Tibial artery (tissue), 4 donors: ENCODE measurements at places on chromosomes 12 and 14.

- H3K4me3 ChIP-seq, result no peak overlapping the region
- H3K36me3 ChIP-seq, result no peaks in the 10 kb centered on the region
- no peaks in the 10 kb centered on the region for H3K27me3 ChIP-seq
- no peak for DNase-seq
These were observed 129.8 kb downstream of the PIK3C2G start for GRCh38 chr12:18391151-18391550.

- no peaks in the 10 kb centered on the region for H3K27me3 ChIP-seq
- DNase-seq, result no peak
- H3K4me3 ChIP-seq, result no peak overlapping the region
- no peaks in the 10 kb centered on the region for H3K4me1 ChIP-seq
- no peak overlapping the region for H3K27ac ChIP-seq
- no peaks in the 10 kb centered on the region for H3K36me3 ChIP-seq
These were observed 325.0 kb upstream of the TBX3 start for GRCh38 chr12:115008929-115009328.

DNA sequence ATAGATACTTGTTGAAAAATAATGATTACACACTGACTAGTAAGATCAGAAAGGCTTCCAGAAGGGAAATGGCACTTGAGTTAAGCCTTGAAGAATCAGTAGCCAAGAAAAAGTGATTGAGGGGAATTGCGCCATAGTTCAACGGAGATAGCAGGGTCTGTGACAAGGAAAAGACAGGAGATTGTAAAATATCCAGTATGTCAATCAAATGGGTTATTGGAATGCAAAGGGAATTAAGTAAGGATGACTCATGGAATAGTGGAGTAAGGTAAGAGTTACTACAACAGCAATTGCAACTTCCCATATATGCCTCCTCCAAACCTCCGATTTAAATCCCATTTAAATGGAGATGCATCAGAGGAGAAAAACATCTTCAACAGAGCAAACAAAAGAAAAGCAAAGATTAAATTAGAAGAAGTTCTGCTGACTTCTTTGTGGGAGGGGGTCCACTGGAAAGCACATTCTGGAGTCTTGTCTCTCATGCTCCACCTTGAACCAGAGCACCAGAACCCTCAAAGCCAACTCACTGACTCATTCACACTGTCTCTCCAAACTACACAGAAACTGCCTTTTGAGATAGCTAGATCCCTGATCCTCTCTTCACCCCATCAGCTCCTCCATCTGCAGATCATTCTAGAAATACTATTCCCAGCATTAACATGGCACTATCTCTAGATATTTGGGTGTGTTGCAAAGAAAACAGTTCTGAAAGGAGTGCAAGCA, 138.2 kb downstream of the NUAK1 start:
- no peak overlapping the region for H3K4me3 ChIP-seq
- no peak overlapping the region for H3K27ac ChIP-seq
- no peaks in the 10 kb centered on the region for H3K36me3 ChIP-seq
- H3K4me1 ChIP-seq, result no peaks in the 10 kb centered on the region

GRCh38 chr14:104334424-104335161, 196.2 kb downstream of the KIF26A start:
- H3K27me3 ChIP-seq, result no peaks in the 10 kb centered on the region
- no peak overlapping the region for H3K27ac ChIP-seq

GRCh38 chr12:12606781-12607589, 4.7 kb upstream of the CREBL2 start:
- no peaks in the 10 kb centered on the region for H3K36me3 ChIP-seq
- no peaks in the 10 kb centered on the region for H3K4me1 ChIP-seq
- H3K27ac ChIP-seq, result no peak overlapping the region
- no peaks in the 10 kb centered on the region for H3K27me3 ChIP-seq
- DNase-seq, result no peak

DNA sequence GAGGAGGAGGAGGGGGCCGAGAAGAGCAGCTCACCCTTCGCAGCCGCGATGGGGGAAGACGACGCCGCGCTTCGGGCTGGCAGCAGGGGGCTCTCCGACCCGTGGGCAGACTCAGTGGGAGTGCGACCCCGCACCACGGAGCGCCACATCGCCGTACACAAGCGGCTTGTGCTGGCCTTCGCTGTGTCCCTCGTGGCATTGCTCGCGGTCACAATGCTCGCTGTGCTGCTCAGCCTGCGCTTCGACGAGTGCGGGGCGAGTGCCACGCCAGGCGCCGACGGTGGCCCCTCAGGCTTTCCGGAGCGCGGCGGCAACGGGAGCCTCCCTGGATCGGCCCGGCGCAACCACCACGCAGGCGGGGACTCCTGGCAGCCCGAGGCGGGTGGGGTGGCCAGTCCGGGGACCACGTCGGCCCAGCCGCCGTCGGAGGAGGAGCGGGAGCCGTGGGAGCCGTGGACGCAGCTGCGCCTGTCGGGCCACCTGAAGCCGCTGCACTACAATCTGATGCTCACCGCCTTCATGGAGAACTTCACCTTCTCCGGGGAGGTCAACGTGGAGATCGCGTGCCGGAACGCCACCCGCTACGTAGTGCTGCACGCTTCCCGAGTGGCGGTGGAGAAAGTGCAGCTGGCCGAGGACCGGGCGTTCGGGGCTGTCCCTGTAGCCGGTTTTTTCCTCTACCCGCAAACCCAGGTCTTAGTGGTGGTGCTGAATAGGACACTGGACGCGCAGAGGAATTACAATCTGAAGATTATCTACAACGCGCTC, 745 bp downstream of the TRHDE start:
- peak overlapping the region; percentile 54 for H3K4me3 ChIP-seq
- H3K36me3 ChIP-seq, result no peaks in the 10 kb centered on the region
- DNase-seq, result peak; percentile 60
- peak overlapping the region; percentile 82 for H3K27ac ChIP-seq

DNA sequence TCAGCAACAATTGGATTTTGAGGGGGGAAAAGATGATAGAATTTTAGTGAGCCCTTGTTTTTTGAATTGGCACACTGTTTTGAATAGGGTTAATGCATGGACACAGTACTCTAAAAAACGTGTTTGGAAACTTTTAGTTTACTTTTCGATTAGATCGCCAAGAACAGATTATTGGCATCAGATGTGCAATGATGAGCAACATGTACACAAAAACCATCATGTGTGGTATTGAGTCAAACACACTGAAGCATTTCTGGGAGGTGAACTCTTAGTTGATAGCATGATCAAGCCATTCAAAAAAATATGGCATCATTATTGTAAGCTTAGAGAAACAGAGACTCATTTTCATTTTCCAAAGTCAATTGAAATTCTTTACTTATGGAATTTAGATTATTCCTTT, 329.2 kb downstream of the ADAMTS20 start:
- no peaks in the 10 kb centered on the region for H3K4me1 ChIP-seq
- no peak overlapping the region for H3K27ac ChIP-seq
- no peaks in the 10 kb centered on the region for H3K27me3 ChIP-seq
- no peak for DNase-seq
- H3K4me3 ChIP-seq, result no peak overlapping the region

GRCh38 chr12:44846826-44847225, 29.3 kb downstream of the NELL2 start:
- H3K27me3 ChIP-seq, result no peaks in the 10 kb centered on the region
- H3K4me1 ChIP-seq, result no peaks in the 10 kb centered on the region
- no peak overlapping the region for H3K27ac ChIP-seq
- H3K4me3 ChIP-seq, result no peak overlapping the region

DNA sequence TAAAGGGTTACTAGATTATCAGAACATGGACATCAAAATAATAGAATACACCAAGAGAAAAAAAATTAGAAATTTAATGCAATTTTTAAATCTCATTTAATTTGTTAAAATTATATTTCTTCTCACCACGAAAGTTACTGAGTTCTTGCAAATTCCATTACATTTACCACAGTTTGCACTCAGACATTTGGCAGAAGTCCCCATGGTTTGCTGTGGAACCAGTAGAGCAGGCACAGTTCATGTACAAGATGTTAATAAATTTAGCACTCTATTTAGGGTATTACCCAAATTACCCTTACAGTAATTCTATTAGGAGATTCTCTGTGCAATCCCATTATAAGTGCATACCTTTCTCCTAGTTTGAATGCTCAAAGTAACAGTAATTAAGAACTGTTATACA, 9.7 kb downstream of the SCN8A start:
- H3K27me3 ChIP-seq, result no peaks in the 10 kb centered on the region
- H3K4me1 ChIP-seq, result no peaks in the 10 kb centered on the region
- H3K36me3 ChIP-seq, result no peaks in the 10 kb centered on the region
- H3K4me3 ChIP-seq, result no peak overlapping the region
- no peak for DNase-seq

GRCh38 chr12:132490422-132491137, 629 bp downstream of the FBRSL1 start:
- H3K4me1 ChIP-seq, result peaks cover 54% of the 10 kb centered on the region
- peak overlapping the region; percentile 75 for H3K4me3 ChIP-seq
- no peaks in the 10 kb centered on the region for H3K36me3 ChIP-seq
- no peak for DNase-seq

DNA sequence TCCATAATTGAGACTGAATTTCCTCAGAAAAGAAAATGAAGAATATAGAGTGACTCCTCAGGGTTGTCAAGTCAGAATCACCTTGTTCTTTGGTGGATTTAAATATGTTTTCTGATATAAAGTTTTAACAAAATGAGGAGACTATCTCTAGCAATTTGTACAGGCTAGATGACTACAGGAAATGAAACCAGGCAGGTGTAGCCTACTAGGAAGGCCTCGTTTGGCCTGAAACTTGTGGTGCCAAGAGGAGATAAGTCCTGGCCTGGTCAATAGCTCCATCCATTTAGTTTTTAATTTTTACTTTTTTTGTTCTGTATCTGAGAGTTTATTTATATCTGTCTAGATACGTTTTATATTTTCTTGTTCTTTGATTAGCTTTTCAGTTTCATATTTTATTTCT, 41.5 kb downstream of the SNAPC1 start:
- DNase-seq, result no peak
- no peaks in the 10 kb centered on the region for H3K4me1 ChIP-seq
- no peak overlapping the region for H3K4me3 ChIP-seq
- no peaks in the 10 kb centered on the region for H3K27me3 ChIP-seq
- H3K27ac ChIP-seq, result no peak overlapping the region
- no peaks in the 10 kb centered on the region for H3K36me3 ChIP-seq

DNA sequence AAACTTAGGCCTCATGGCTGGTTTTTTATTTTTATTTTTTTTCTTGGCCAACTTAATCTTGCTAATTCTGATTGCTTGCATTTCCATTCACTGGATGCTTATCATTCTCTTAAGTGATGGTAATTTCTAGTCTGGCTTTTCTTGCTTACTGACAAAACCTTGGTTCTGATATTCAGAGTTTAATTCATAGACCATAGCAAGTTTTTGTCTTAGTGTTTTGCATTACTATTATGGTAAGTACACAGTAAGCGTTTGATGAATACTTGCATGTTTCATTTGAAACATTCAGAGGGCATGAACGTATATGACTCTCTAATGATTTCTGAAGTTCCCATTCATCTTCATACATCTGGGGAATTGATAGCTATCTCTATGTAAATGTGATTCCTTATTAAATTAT, 55.8 kb downstream of the GPHN start:
- no peak overlapping the region for H3K27ac ChIP-seq
- no peaks in the 10 kb centered on the region for H3K36me3 ChIP-seq
- no peak for DNase-seq
- peaks cover 3% of the 10 kb centered on the region for H3K4me1 ChIP-seq
